ENCODE measurements at places on chromosomes 4 and X.

DNA sequence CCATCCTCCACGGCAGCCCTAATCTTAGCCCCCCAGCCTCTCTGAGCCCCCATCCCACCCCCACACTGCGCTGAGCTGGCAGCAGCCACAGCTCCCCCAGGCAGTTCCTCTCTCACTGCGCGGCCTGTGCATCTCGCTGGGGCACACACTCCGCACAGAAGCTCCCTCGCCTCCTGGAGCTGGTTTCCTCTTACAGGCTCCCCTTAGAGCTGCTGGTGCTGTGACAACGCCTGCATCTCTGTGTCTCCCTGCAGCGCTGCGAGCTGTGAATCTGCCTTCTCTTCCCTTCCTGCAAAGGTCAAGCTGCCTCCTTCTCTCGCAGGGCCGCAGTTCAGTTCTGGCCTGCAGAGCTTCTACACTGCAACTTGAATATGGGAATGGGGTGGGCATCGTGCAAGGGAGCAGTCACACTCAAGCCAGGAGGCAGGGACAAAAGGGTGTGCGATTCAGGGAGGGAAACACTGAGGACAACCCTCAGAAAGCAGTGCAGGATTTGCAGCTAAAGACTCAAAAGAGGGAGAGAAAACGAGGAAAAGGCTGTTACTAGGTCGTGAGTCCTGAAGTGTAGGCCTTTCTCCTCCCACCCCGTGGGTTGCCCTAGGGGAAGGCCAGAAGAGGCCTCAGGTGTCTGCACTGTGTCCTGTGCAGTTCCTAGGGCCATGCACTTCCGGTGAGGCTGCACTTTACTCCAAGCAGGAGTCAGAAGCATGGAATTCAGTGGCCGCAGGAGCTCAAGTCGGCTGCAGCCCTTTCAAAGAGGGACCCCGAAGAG, 87.0 kb downstream of the BCOR start:
- DNase-seq: no peak

GRCh38 chr4:6010789-6011188, 7.4 kb downstream of the C4orf50 start:
- no peak for DNase-seq

- DNase-seq: no peak
Measured at GRCh38 chrX:104427073-104427472, 138.9 kb upstream of the IL1RAPL2 start.

- DNase-seq: no peak
Measured at GRCh38 chr4:10535912-10536311, 78.7 kb upstream of the ZNF518B start.

DNA sequence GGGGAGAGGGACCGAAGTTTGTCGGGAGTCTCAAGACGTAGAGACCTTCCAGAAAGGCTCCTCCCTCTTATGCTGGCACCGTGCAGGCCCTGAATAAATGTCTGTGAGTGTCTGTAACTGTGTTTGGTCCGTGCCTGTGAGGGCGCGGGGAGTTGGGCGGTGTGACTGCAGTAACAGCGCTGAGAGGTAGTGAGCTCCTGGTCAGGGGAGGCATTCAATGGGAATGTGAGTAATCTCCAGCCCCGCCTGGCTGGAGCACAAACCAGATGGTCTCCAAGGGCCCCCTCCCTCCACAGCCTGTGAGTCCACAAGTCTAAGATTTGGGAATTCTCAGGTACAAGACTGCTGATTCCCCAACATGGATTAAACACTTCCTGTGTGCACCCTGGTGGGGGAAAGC, 100.0 kb downstream of the HMX1 start:
- no peak for DNase-seq
